Mesendoderm (in vitro differentiated cells): ENCODE measurements at places on chromosomes 1 and 21.

GRCh38 chr1:33328817-33329216 lies 7.9 kb upstream of the A3GALT2 start:
- H3K4me3 ChIP-seq: no peak overlapping the region
- H3K27me3 ChIP-seq: no peaks in the 10 kb centered on the region
- no peaks in the 10 kb centered on the region for H3K4me1 ChIP-seq
- no peak for DNase-seq

DNA sequence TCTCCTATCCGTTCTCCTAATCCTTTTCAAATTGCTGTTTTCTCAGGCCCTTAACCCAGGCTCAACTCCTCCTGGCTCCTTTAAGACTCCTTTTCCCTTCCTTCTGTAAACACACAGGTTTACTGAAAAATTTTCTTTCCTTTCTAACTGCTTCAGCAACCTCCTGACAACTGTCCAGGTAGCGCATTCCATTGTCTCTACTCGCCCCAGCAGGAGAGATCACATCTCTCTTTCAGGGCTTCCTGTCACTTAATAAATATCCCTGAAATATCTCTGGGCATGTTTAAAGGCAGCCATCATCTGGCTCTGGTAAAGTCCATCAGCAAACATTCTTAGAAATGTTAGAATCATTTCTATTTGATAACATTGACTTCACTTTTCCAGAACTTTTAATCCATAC lies 211.2 kb upstream of the PTBP2 start:
- H3K4me1 ChIP-seq: no peaks in the 10 kb centered on the region
- no peak overlapping the region for H3K4me3 ChIP-seq
- no peaks in the 10 kb centered on the region for H3K36me3 ChIP-seq
- peak; percentile 32 for DNase-seq
- H3K27ac ChIP-seq: no peak overlapping the region

DNA sequence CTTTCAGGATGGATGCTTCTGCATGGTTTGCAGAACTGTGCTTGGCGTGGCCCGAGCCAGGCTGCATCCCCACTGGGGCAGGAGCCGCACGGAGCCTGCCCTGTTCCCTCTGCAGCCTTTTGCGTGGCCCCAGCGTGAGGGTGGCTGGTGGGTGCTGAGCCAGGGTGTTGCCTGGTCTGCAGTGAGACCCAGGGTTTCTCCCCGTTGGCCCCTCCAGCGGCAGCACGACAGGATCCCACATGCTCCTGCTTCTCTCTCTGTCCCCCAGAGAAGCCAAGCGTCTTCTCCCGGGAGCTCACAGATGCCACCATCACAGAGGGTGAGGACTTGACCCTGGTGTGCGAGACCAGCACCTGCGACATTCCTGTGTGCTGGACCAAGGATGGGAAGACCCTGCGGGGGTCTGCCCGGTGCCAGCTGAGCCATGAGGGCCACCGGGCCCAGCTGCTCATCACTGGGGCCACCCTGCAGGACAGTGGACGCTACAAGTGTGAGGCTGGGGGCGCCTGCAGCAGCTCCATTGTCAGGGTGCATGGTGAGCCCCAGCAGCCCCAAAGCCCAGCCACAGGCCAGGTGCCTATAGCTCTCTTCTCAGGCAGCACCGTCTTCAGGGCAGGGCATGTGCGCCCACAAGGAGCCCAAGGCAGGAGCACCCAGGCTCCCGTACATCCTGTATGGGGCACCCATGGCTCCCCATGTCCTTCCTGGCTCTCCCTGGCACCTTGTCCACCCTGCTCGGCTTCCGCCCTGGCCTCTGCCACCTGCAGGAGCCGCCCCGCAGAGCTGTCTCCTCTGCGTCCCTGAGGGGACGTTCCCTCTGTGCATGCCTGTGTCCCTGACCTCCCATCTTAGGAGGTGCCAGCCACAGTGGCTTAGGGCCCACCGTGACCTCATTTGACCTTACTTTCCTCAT lies 78.9 kb downstream of the OBSCN start:
- no peak for DNase-seq
- no peaks in the 10 kb centered on the region for H3K4me1 ChIP-seq
- H3K36me3 ChIP-seq: peaks cover 3% of the 10 kb centered on the region

GRCh38 chr1:85576266-85576641 lies 4.3 kb upstream of the CCN1 start:
- H3K4me3 ChIP-seq: peak overlapping the region; percentile 52
- no peaks in the 10 kb centered on the region for H3K36me3 ChIP-seq
- H3K4me1 ChIP-seq: peaks cover 2% of the 10 kb centered on the region

- no peak overlapping the region for H3K27ac ChIP-seq
- no peak for DNase-seq
- H3K36me3 ChIP-seq: no peaks in the 10 kb centered on the region
- H3K4me3 ChIP-seq: no peak overlapping the region
- no peaks in the 10 kb centered on the region for H3K4me1 ChIP-seq
These were observed 81.3 kb downstream of the UROD start for GRCh38 chr1:45093334-45093733.

DNA sequence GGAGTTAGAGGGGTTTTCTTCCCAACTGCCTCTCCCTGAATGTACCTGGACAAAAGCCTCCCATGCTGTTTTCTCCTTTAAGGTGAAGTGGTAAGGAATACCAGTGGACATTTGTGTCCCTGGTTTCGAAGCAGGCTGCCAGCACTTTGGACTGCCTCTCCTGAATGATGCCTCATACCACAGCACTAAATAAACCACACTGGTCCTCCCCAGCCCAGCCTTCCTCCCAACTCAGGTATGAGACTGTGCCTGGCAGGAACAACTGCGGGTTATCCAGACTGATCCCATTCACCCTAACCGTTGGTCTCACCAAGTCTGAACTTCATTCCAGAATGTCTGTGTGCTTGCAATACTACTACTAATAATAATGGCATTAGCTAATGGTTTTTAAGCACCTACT lies 9.3 kb downstream of the COQ8A start:
- no peak overlapping the region for H3K4me3 ChIP-seq
- no peak for DNase-seq
- no peaks in the 10 kb centered on the region for H3K36me3 ChIP-seq
- H3K27ac ChIP-seq: no peak overlapping the region
- no peaks in the 10 kb centered on the region for H3K27me3 ChIP-seq

- H3K4me3 ChIP-seq: no peak overlapping the region
- no peak overlapping the region for H3K27ac ChIP-seq
- DNase-seq: no peak
- no peaks in the 10 kb centered on the region for H3K27me3 ChIP-seq
These were observed 68.4 kb upstream of the ABCG1 start for GRCh38 chr21:42150474-42151085.

- no peaks in the 10 kb centered on the region for H3K27me3 ChIP-seq
- no peak overlapping the region for H3K4me3 ChIP-seq
- H3K27ac ChIP-seq: no peak overlapping the region
- no peaks in the 10 kb centered on the region for H3K36me3 ChIP-seq
- no peaks in the 10 kb centered on the region for H3K4me1 ChIP-seq
These were observed 137.2 kb downstream of the DHRS3 start for GRCh38 chr1:12480748-12481362.

- no peaks in the 10 kb centered on the region for H3K36me3 ChIP-seq
- H3K27me3 ChIP-seq: no peaks in the 10 kb centered on the region
- H3K27ac ChIP-seq: no peak overlapping the region
- peaks cover 1% of the 10 kb centered on the region for H3K4me1 ChIP-seq
- H3K4me3 ChIP-seq: no peak overlapping the region
These were observed 47.1 kb downstream of the PTGS2 start for GRCh38 chr1:186633116-186633515.
